ENCODE measurements at places on chromosomes 5 and 9. TPM values are rescaled to one million over a fixed set of nuclear protein-coding genes. Genes with fewer than 3 reads are reported as not detected.

GOLGA1 gene
- total RNA-seq = 24.6 TPM

TAF11L10 gene
- not detected for total RNA-seq

FXN gene
- total RNA-seq = 10.9 TPM

LTC4S gene
- total RNA-seq = 20.1 TPM

STX17 gene
- 37.8 TPM for total RNA-seq

RASGRF2 gene
- total RNA-seq = 6.7 TPM

COX7C gene
- 368 TPM for total RNA-seq

GGTA1 gene
- total RNA-seq = 14.0 TPM

ANXA6 gene
- total RNA-seq = 120 TPM

MARCOL gene
- total RNA-seq = not detected

TLR4 gene
- total RNA-seq = 70.1 TPM

NUTM2G gene
- total RNA-seq = not detected

GTF3C5 gene
- total RNA-seq = 44.8 TPM

SERINC5 gene
- total RNA-seq = 52.6 TPM

LRRC70 gene
- 1.1 TPM for total RNA-seq

PITX1 gene
- 0.47 TPM for total RNA-seq

CCDC183 gene
- 3.7 TPM for total RNA-seq

ZCCHC10 gene
- 18.5 TPM for total RNA-seq

SLC46A2 gene
- 13.7 TPM for total RNA-seq

PCDHGA1 gene
- total RNA-seq = 0.53 TPM

BSPRY gene
- total RNA-seq = 8.4 TPM

RNF208 gene
- total RNA-seq = 5.8 TPM

Measured in lower lobe of right lung (tissue), 2 donors.